Stimulated activated CD4-positive, alpha-beta T cell treated with anti-CD3 and anti-CD28 coated beads, Interleukin-15, amount 100 ng/mL, for 24 hours (primary cell): ENCODE measurements at places on chromosomes 7 and 10.

DNA sequence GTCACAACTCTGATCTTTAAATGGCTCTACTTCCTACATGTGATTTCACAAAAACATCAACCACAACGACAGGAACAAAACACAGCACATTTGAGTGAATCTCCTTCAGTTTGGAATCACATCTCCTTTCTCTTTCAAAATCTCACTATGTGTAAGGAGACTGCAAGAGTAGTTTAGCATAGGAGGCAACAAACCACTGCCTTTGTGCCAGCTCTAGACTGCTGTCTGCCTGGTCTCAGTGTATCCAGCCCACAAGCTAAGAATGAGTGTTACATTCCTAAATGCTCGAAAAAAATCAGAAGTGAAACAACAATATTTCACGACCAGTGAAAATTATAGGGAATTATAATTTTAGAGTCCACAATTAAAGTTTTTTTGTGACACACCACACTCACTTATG is 217.0 kb upstream of the STEAP4 start:
- no peak for DNase-seq

DNA sequence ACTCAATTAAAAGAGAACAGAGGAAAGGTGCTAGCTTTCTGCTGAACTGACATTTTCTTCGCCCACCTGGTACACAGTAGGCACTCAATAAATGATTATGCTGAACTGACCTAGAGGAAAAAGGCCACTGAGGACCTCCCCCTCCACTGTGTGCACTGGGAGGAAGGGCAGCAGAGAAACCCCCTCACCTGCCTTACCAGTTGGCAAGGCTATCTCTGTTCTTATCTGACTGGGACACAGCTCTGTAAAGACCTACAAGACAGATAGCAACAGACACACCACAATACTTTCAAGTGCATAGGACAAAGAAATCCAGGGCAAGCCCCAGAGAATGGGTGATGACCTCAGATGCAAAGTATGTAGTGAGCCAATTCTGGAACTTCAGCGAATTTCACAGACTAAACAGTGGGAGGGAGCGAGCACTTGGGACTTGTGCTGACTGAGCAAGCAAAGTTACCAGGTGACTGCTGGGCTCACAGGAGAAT is 30.4 kb downstream of the PDLIM1 start:
- no peak for DNase-seq

GRCh38 chr10:16929069-16929468 is 111.8 kb upstream of the RSU1 start:
- no peak for DNase-seq

DNA sequence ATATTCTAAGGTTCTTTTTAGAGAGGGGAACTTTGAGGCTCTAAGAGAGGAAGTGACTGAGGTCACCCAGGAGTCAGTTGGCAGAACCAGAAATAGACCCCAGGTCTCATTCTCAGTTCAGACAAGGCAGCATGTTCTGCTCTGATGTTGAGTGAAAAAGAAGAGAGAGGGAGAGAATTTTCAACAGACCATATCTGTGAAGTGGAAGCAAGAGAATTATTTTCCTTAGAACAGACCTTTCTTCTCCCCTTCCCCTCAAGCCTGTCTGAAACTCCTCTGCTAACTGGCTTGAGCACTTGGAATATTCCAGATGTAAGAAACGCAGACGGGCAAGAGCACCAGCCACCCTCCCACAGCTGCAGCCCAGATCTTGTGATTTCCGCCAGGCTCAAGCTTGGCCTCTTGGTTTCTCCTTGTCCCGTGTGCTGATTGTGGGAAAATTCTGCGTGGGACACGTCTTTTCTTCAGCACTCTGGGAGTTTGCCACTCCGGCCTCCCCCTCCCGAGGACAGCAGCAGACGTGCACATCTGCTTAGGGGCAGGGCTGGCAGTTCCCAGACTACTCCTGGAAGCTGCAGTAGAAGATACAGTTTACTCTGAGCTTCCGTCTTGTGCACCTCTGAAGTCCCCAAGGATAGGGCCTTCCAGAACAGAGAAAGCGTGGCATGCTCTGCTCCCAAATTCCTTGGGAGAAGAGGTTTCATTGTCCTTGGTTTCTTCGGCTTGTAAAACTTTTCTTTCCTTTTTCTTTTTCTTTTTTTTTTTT is 22.7 kb upstream of the IKZF1 start:
- no peak for DNase-seq

DNA sequence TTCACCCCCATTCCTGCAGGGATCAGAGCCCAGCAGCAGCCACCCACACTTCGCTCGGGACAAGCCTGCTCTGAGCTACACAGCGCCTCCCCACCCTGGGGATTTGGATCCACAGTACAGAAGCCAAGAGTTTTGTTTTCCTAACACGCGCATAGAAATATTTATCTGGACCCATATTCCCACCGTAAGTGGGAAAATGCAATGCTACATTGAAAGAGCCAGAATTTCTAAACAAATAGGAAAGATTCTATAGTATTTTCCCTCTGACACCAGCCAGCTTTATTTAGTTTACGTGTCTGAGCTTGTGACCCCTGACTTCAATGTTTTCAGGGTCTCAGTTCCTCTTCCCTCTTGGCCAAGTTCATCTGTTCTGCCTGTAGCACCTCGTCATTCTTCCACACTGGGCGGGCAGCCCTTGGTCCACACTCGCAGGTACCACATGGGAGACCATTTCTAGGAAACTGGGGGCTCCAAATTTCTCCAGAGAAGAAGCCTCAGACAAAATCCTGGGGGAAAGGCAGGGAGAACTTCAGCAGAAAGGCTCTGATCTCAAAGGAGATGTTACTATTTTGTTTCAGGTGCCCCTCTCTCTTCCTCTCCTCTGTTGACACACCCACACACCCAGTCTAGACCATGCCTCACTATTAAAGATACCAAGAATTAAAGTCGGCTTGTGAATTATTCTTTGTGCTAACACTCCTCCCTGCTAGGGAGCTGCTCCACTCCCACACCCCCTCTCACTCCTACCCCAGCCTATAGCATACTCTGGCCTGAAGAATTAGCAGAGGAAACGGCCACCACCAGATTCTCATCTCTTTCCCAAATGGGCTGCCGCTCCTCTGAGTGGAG is 116.0 kb upstream of the PCGF5 start:
- no peak for DNase-seq

- DNase-seq, result peak; percentile 15
Observed at GRCh38 chr7:156903232-156903909, 10.4 kb upstream of the LMBR1 start.

DNA sequence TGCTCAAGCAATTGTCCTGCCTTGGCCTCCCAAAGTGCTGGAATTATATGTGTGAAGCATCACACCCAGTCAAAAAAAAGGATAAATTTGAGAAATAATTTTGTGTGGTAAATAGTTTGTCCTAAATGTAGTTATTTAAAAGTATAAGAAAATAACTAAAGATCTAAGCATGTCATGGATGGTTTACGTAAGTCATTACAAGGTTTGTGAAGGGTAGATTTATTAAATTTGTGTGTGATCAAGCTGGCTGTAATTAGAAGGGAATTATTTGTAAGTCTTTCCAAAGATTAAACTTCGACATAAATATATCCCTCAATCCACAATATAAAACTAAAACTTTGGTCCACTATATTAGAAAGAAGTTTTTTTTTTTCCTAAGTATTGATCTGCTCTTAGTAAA is 28.6 kb downstream of the ORC5 start:
- no peak for DNase-seq

- DNase-seq, result no peak
Observed at GRCh38 chr7:75793676-75794075, 19.9 kb downstream of the CCL24 start.

GRCh38 chr10:12427276-12427675 is 77.9 kb downstream of the CAMK1D start:
- no peak for DNase-seq

- no peak for DNase-seq
Observed at GRCh38 chr7:17123020-17123419, 175.4 kb upstream of the AHR start.

DNA sequence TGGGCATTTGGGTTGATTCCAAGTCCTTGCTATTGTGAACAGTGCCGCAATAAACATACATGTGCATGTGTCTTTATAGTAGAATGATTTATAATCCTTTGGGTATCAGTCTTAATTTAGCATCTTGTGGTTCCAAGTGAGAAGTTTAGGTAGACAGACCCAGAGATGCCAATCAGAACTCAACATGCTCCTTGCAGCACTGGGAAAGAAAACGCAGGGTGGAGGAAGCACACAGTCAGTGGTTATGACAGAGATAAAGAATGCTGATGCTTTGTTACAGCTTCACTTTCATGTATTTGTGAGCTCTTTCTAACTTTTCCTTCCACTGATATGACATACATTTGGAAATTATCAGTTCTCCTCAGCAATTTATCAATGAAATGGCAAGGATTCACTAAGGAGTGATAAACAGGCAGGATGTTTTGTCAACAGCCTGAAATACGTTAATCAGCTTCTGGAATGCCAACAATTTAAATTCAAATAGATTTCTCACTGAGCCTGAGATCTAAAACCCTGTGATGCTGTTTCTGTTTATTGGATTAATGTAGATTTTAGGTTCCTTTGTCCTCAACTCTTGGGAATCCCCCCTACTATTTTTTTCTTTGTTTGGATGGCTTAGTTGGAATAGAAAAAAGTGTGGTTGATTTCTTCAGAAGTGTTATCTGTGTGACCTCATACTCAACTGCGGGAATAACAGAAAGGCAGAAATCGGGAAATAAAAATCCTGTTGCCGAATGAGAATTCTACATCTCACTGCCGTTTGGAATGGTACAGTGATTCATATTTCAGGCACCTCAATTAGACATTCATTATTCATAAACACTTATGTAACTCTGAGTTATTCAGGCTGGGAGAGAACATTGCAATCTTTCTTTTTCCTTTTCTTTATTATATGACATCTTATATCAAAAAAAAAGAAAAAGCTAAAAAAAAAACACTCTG is 675.0 kb downstream of the CNTNAP2 start:
- no peak for DNase-seq
